ENCODE measurements at places on chromosomes 4 and X. TPM values are rescaled to one million over a fixed set of nuclear protein-coding genes. Genes with fewer than 3 reads are reported as not detected.

The MAGEA1 gene
- not detected for total RNA-seq

The FABP2 gene
- not detected for total RNA-seq

The GLRA2 gene
- not detected for total RNA-seq

The ITIH6 gene
- total RNA-seq, result not detected

The SGMS2 gene
- 0.40 TPM for total RNA-seq

The MAN2B2 gene
- 10.8 TPM for total RNA-seq

The MAGEB10 gene
- total RNA-seq, result not detected

The CFP gene
- total RNA-seq, result 2.1 TPM

The PABPC4L gene
- total RNA-seq, result not detected

The TLR1 gene
- 1.9 TPM for total RNA-seq

The RFC1 gene
- total RNA-seq, result 108 TPM

The SPATA4 gene
- total RNA-seq, result not detected

The PABPC1L2B gene
- not detected for total RNA-seq

The MTMR8 gene
- total RNA-seq, result 4.7 TPM

The GPAT3 gene
- total RNA-seq, result 1.6 TPM

The GUCY1A1 gene
- total RNA-seq, result 0.09 TPM

The DRD5 gene
- not detected for total RNA-seq

The ETDB gene
- not detected for total RNA-seq

The STOX2 gene
- not detected for total RNA-seq

The GALNTL6 gene
- total RNA-seq, result not detected

DNA sequence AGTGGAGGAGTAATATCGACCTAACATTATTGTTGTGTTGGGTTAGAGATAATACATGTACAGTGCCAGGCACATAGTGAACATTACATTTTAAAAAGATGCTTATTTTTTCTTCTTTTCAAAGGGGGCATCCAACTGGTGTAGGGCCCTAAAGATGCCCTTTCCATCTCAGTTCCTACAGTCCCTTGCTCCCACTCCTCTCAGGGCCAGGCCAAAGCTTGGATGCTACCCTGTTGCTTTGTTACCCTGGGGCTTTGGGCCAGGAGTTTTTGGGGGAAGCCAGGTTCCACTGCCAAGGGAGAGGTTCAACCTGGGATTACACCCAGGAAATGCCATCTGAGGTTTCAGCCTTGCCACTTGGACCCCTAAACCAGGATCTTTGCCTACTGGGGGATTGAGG, 918 bp downstream of the IGSF1 start:
- no peaks in the 10 kb centered on the region for H3K4me1 ChIP-seq
- H3K27ac ChIP-seq, result no peak overlapping the region
- H3K27me3 ChIP-seq, result peaks cover 12% of the 10 kb centered on the region
- H3K4me3 ChIP-seq, result no peak overlapping the region
- no peak for DNase-seq

GRCh38 chrX:136268051-136269048, 17.1 kb upstream of the MAP7D3 start:
- H3K4me1 ChIP-seq, result peaks cover 3% of the 10 kb centered on the region
- H3K27ac ChIP-seq, result no peak overlapping the region
- no peak overlapping the region for H3K4me3 ChIP-seq
- H3K27me3 ChIP-seq, result no peaks in the 10 kb centered on the region

DNA sequence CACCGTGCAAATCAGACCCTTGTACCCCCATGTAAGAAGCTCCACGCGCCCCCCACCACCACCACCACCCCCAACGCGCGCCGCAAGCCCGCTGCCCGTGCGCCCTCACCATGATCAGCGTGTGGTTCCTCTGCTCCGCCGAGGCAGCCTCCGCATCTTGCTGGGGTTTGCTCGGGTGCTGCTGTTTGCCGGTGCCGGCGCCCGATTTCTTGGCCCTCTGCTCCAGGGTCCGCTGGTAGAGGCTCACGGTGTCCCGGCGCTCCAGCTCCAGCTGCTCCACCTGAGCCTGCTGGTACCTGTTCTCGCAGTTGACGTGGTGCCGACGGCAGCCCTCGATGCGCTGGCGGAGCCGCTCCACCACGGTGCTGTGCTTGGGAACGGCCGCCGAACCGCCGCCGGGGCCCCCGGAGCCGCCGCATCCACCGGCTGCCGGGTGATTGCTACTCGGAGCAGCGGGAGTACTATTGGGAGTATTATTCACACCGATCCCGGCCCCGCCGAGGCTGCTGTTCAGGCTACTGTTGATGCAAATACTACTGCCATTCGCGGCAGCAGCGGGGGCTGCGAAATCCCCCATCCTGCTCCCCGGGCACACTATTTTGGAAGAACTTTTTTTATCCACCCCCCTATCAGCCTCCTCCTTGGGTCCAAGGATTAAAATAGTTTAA, 1.1 kb downstream of the MAML3 start:
- peak overlapping the region; percentile 84 for H3K4me3 ChIP-seq
- peak; percentile 53 for DNase-seq
- no peaks in the 10 kb centered on the region for H3K36me3 ChIP-seq
- H3K4me1 ChIP-seq, result peaks cover 41% of the 10 kb centered on the region

GRCh38 chr4:96736352-96736889, 896.5 kb downstream of the PDHA2 start:
- no peak for DNase-seq
- no peak overlapping the region for H3K27ac ChIP-seq
- no peaks in the 10 kb centered on the region for H3K4me1 ChIP-seq
- H3K27me3 ChIP-seq, result no peaks in the 10 kb centered on the region

GRCh38 chr4:8675383-8675782, 82.8 kb downstream of the CPZ start:
- H3K4me1 ChIP-seq, result no peaks in the 10 kb centered on the region
- no peak overlapping the region for H3K4me3 ChIP-seq
- H3K36me3 ChIP-seq, result no peaks in the 10 kb centered on the region
- no peak overlapping the region for H3K27ac ChIP-seq

DNA sequence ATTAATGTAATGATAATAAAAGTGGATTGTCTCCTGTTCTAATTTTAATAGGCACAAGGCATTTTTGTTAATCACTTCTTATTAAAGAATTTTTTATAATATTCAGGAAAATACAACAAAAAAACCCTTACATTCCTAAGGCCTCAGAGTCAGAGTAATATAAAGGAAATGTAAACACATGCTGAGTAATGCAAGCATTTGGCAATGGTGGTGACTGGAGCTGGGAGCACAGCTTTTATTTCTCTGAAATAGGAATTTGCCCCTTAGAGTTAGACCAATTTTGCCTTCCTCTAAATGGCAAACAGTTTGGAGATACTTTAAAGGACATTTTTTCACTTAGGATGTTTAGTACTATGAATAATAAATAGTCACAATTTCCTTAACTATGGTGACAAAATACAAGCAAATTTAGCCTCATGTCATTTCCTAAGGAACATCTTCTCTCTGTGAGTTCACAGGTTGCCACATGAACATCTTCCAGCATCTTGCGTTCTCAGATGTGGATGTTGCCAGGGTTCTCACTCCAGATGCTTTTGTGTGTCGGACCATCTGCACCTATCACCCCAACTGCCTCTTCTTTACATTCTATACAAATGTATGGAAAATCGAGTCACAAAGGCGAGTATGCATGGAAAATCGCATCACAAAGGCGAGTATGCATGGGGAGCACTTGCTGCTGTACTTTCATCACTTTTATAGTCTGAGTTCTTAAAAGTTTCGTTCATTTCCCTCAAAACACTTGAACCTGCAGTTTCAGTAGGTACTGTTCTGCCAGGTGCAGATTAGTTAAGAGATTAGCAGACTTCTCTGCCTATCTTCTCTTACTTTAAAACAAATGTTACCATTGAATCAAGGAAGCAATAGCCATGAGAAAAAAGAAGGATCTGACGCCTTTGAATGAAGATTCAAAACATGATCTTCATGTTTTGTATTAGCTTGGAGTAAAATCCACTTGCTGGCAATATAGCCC, 15.9 kb upstream of the F11 start:
- no peaks in the 10 kb centered on the region for H3K27me3 ChIP-seq
- H3K4me3 ChIP-seq, result no peak overlapping the region
- no peaks in the 10 kb centered on the region for H3K4me1 ChIP-seq

- H3K27me3 ChIP-seq, result peaks cover 5% of the 10 kb centered on the region
- no peaks in the 10 kb centered on the region for H3K36me3 ChIP-seq
- H3K27ac ChIP-seq, result no peak overlapping the region
- DNase-seq, result no peak
Observed at GRCh38 chr4:185730849-185731608, 81.0 kb downstream of the SORBS2 start.

DNA sequence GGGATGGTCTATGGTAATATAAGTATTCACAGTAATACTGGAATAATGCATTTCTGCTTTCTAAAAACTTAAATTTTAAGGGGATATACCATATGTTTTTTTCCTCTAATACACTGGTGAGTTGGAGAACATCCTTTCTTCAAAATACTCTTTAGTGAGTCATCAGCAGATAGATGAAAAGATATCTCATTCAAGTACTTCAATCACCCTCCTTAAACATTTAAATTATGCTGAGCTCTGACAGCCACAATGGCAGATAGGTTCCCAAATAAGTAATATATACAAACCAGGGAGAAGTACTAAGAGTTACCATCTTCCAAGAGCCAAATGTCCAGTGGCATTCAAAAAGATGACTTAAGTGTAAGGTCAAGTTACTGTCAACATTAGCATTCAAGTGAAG, 52.2 kb downstream of the AMMECR1 start:
- DNase-seq, result no peak
- H3K4me1 ChIP-seq, result peaks cover 30% of the 10 kb centered on the region
- no peak overlapping the region for H3K27ac ChIP-seq
- peaks cover 4% of the 10 kb centered on the region for H3K36me3 ChIP-seq
- no peaks in the 10 kb centered on the region for H3K27me3 ChIP-seq

DNA sequence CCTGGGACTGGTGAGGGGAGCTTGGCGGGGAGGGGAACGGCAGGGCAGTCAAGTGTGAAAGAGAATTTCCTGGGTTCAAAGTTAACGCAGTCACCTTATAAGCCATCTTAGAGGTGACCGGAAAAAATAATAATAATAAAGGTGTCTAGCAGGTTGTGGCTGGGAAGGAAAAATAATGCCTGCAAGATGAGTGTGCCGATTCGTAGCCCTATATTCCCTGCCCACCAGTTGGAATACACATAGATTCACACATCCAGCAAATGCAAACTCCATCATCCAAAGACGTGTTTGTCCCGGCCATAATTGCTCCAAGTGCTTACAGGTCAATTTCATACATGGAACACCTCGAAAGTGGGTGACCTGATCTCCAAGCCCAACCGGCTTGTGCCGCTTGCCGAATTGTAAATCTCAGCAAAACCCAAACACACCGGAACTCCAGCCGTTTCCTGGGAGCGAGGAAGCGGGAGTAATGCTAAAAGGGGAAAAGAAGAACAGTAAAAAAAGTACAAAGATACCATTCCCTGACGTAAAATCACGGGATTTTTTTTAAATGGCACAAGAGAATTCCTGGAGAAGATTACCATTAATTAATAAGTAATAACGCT, 1.3 kb upstream of the FAT1 start:
- H3K27me3 ChIP-seq, result peaks cover 59% of the 10 kb centered on the region
- no peak overlapping the region for H3K27ac ChIP-seq
- peaks cover 14% of the 10 kb centered on the region for H3K4me1 ChIP-seq
- H3K36me3 ChIP-seq, result no peaks in the 10 kb centered on the region

GRCh38 chr4:159177265-159178150, 74.6 kb downstream of the RAPGEF2 start:
- H3K4me3 ChIP-seq, result no peak overlapping the region
- H3K4me1 ChIP-seq, result peaks cover 48% of the 10 kb centered on the region
- no peaks in the 10 kb centered on the region for H3K36me3 ChIP-seq
- no peak overlapping the region for H3K27ac ChIP-seq

- DNase-seq, result no peak
- peaks cover 2% of the 10 kb centered on the region for H3K4me1 ChIP-seq
- H3K4me3 ChIP-seq, result no peak overlapping the region
Observed at GRCh38 chr4:8725845-8726244, 133.3 kb downstream of the CPZ start.

DNA sequence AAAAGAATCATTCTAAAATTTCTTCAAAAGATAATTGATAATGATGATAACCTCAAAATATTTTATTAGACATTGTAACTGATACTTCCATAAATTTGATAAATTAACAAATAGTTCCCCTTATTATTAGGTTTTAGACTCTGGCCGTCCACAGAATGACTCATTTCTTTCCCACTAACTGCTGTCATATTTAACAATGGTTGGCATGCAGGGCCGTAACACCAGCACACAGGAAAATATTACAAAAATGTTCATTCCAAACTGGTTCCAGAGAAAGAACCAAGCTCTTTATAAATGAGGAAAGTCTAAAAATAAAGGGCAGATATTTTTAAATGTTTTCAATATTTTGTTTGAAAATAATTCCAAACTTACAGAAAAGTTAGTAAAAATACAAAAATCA, 28.2 kb downstream of the WDFY3 start:
- DNase-seq, result no peak
- H3K27me3 ChIP-seq, result no peaks in the 10 kb centered on the region
- H3K27ac ChIP-seq, result no peak overlapping the region
- no peaks in the 10 kb centered on the region for H3K36me3 ChIP-seq
- H3K4me3 ChIP-seq, result no peak overlapping the region

GRCh38 chr4:152516156-152516555, 19.7 kb downstream of the FBXW7 start:
- H3K27ac ChIP-seq, result no peak overlapping the region
- no peak for DNase-seq
- H3K27me3 ChIP-seq, result no peaks in the 10 kb centered on the region
- H3K4me3 ChIP-seq, result no peak overlapping the region
- H3K4me1 ChIP-seq, result peaks cover 39% of the 10 kb centered on the region

DNA sequence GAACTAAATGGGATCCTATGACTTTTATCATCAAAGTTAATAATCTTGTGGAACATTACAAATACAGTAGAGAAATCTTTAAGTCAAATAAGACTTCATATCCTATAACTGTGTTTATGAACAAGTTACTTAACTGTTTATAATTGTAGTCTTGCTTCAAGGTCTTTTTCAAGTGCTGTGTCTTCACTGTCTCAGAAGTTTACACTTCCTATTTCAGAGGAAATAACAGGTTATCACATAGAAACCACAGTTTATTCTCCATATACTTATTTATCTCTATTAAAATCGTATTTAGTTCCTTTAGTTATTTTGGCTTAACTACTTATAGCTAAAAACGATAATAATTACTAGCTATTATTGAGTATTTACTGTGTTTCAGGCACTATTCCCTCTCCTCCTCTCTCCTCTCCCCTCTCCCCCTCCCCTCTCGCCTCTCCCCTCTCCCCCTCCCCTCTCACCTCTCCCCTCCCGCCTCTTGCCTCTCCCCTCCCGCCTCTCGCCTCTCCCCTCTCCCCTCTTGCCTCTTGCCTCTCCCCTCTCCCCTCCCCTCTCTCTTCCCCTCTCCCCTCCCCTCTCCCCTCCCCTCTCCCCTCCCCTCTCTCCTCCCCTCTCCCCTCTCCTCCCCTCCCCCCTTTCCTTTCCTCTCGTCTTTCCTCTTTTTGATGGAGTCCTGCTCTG, 63.7 kb downstream of the RBPJ start:
- no peak overlapping the region for H3K27ac ChIP-seq
- H3K4me3 ChIP-seq, result no peak overlapping the region
- H3K27me3 ChIP-seq, result no peaks in the 10 kb centered on the region
- H3K4me1 ChIP-seq, result peaks cover 23% of the 10 kb centered on the region
- DNase-seq, result no peak
- peaks cover 27% of the 10 kb centered on the region for H3K36me3 ChIP-seq
